ENCODE measurements at places on chromosomes 11 and 22. TPM values are rescaled to one million over a fixed set of nuclear protein-coding genes. Genes with fewer than 3 reads are reported as not detected.

The ABCG4 gene
- total RNA-seq: not detected

The BTG4 gene
- not detected for total RNA-seq

The TXNRD2 gene
- 33.4 TPM for total RNA-seq

GRCh38 chr11:33582636-33583325, 117.8 kb downstream of the C11orf91 start:
- no peak overlapping the region for H3K27ac ChIP-seq
- H3K4me1 ChIP-seq: no peaks in the 10 kb centered on the region
- H3K36me3 ChIP-seq: no peaks in the 10 kb centered on the region
- no peak for DNase-seq
- no peak overlapping the region for H3K4me3 ChIP-seq
- peaks cover 14% of the 10 kb centered on the region for H3K27me3 ChIP-seq

DNA sequence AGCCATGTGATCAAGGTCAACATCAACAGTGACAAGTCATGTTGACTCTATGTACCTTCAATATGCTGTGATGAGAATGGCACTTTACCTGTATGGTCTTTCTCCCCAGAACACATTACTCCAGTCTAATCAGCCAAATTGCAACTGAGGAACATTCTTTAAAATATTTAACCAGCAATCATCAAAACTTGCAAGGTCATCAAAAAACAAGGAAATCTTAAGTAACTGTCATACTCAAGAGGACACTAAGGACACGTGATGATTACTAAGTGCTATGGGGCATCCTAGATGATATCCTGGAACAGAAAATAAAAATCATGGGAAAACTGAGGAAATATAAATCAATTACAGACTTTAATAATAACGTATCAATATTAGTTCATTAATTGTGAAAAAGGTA, 118.9 kb downstream of the EFCAB6 start:
- peaks cover 20% of the 10 kb centered on the region for H3K27me3 ChIP-seq
- H3K36me3 ChIP-seq: peaks cover 16% of the 10 kb centered on the region
- DNase-seq: no peak
- H3K4me3 ChIP-seq: no peak overlapping the region
- no peak overlapping the region for H3K27ac ChIP-seq
